ENCODE measurements at places on chromosomes 5 and 9. TPM values are rescaled to one million over a fixed set of nuclear protein-coding genes. Genes with fewer than 3 reads are reported as not detected.

Gene PCDHA1
- not detected for total RNA-seq

Gene P4HA2
- total RNA-seq: 15.8 TPM

Gene UBAP1
- total RNA-seq: 35.8 TPM

- DNase-seq: no peak
These were observed 292.1 kb downstream of the ARRDC3 start for GRCh38 chr5:91090995-91091394.

DNA sequence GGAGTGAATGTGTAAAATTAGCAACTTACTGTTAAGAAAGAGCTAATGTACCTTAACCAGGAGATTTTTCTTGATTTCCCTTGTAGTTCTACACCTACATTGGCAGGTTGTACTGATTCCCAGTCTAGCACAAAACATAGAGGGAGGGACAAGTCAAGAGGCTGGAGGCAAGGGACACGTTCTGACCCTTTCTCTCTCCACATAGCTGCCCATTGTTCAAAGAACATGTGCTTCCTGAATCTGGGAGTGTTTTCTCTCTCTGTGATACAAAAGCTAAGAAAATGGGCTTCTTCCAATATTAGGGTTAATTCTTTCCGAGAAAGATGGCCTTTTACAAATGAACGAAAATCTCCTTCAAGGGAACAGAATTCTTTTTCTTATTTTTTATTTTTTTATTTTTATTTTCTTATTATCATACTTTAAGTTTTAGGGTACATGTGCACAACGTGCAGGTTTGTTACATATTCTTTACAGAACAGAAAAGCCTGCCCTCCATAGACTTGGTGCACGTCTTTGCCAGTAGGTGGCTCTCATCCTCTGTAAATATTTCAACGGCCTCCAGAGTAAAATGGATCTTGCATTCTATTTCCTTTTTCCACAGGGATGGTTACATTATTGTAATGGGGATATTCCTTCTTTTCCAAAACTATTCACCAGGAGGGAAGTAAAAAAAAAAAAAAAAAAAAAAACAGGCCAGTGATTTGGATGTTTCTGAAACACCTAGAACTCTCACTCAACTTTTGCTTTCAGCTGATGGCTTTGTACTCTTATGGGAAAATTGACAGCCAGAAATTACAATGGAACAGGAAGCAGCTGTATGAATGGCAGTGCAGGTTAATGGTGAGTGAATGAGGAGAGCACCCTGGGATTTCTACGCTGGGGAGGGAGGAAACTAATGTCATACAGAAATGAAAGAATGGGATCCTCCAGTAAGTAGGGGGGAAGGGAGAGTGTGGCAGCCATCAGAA, 13.1 kb upstream of the IFNA5 start:
- no peak for DNase-seq

GRCh38 chr5:116478491-116478890, 96.1 kb downstream of the SEMA6A start:
- no peak for DNase-seq
